Naive B cell (primary cell): ENCODE measurements at places on chromosomes 6 and 20.

DNA sequence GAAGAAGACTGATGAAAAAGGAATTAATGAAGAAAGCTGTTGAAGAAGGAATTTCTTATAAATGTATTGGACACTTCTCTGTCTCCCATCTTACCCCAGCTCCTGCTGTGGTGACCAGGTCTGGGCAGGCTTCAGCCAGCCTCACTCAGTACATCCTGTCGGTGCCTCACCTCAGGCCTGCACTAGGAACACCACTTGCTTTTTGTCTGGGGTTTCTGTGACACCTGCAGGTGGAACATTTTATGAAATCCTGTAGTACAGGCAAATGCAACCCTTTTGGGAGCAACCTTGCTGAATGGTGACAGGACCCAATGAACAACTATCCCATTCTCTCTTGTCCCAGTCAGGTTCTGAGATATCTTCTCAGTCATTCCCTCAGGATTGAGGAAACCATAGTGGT is 129.7 kb downstream of the PRDM13 start:
- H3K27ac ChIP-seq: no peak overlapping the region
- DNase-seq: no peak
- no peak overlapping the region for H3K4me3 ChIP-seq
- no peaks in the 10 kb centered on the region for H3K4me1 ChIP-seq
- H3K27me3 ChIP-seq: peaks cover 54% of the 10 kb centered on the region
- H3K36me3 ChIP-seq: no peaks in the 10 kb centered on the region

GRCh38 chr20:38159957-38160756 is 4.9 kb downstream of the TGM2 start:
- no peaks in the 10 kb centered on the region for H3K36me3 ChIP-seq
- H3K4me1 ChIP-seq: no peaks in the 10 kb centered on the region
- H3K27ac ChIP-seq: no peak overlapping the region
- no peak overlapping the region for H3K4me3 ChIP-seq
- H3K27me3 ChIP-seq: peaks cover 4% of the 10 kb centered on the region

DNA sequence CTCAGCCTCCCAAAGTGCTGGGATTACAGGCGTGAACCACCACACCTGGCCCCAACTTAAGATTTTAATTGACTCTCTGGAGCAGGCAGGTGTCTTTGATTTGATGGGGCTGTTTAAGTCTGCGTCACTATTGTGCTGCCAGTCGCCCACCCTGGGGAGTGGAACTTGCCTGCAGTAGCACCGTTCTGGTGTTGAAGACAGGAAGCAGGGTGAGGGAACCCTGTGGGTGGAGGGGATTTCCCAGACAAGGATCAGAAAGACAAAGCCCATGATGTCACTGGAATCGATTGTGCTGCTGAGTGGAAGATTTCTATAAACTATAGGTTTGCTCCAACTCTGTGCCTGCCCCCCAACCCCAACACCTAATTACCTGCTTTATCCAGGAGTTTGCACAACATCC is 11.0 kb downstream of the ALDH8A1 start:
- peaks cover 11% of the 10 kb centered on the region for H3K4me1 ChIP-seq
- H3K27ac ChIP-seq: no peak overlapping the region
- no peaks in the 10 kb centered on the region for H3K27me3 ChIP-seq
- DNase-seq: peak; percentile 9
- no peaks in the 10 kb centered on the region for H3K36me3 ChIP-seq

DNA sequence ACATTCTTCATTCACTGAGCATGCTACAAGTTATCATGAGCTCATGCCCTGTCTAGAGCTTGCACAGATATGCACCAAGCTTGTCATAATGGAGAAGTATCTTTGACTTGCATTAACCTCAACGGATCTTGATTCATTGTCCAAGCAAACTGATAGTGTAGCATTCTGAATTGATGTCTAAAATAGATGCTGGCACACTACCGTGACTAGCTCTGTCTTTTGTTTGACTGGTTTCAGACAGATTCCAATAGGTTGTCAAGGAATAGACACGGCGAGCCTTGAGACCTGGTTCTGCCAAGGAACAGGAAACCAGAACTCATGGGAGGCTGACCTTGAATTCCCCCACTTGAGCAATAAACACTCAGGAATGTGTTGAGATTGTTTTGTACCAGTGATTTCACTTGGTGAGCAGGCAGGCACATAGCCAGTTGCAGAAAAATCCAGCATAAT is 1153.1 kb upstream of the GJE1 start:
- H3K27ac ChIP-seq: no peak overlapping the region
- no peaks in the 10 kb centered on the region for H3K4me1 ChIP-seq
- DNase-seq: no peak
- H3K36me3 ChIP-seq: no peaks in the 10 kb centered on the region
